ENCODE measurements at places on chromosomes 7 and 10.

DNA sequence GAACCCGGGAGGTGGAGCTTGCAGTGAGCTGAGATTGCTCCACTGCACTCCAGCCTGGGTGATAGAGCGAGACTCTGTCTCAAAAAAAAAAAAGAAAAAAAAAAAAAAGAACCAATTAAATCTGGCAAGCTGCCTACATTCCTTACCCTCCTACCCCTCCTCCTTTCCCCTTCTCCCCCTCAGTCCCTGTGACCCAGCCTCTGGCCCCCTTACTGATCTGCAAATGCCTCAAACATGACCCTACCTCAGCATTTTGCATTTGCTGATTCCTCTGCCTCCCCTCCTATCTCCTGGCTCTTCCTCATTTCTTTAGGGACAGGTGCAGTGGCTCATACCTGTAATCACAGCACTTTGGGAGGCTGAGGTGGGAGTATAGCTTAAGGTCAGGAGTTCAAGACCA is 19.3 kb downstream of the CDHR3 start:
- DNase-seq = no peak

- DNase-seq = no peak
These were observed 995 bp upstream of the PARD3 start for GRCh38 chr10:34816085-34816496.

- DNase-seq = no peak
These were observed 45.7 kb downstream of the COPG2 start for GRCh38 chr7:130622866-130623265.

DNA sequence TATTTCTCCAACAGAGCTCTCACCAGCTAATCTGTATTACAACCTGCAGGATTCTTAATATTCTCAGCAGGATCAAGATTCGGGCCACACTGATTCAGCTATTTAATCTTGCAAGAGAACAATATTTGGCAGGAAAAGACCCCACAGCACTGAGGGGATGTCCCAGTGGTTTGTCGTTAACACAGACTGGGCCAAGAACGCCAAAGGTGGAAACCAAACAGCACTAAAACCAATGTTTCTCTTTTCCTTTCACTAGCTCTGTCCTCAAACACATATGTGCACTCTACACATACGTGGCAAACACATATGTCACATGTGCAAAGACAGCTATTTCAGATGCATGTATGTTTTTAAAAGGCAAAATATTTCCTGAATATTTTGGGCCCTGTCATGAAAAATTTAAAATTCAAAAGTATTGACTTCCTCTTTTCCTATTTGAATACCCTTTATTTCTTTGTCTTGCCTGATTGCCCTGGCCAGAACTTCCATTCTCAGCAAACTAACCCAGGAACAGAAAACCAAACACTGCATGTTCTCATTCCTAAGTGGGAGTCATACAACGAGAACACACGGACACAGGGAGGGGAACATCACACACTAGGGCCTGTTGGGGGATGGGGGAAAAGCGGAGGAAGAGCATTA is 51.7 kb upstream of the NEBL start:
- DNase-seq = no peak

DNA sequence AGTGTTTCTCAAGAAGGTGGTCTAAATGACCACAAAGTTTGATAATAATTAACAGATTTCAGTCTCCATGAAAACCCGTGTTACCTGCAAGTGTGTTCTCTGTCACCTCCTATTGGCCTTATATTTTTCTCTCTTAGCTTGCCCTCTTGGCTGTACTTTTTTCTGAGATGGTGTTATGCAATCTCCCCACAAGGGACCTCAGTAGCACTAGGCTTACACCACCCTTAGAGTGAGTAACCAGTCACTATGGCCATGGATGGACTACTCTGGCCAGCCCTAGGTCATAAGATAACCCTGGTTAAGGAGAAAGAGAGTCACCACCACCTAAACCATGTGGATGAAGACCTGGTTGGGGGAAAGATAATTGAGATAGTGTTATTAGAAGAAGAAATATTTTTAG is 76.8 kb downstream of the NPSR1 start:
- no peak for DNase-seq

GRCh38 chr10:35554036-35554435 is 51.1 kb upstream of the GJD4 start:
- no peak for DNase-seq

DNA sequence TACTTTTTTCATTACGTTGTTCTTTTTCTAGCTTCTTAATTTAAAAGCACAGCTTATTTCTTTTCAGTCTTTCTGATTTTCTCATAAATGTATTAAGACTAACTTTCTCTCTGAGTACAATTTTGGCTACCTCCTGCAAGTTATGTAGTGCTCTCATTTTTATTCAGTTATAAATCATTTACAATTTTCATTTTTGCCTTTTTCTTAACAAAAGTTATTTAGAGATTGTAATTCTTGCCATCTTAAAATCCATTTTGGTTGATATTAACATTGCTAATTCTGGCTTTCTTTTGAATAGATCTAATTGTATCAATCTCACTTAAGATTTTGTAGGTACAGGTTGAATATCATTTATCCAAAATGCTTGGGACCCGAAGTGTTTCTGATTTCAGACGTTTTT is 97.2 kb upstream of the LRRC4 start:
- no peak for DNase-seq

GRCh38 chr7:8778459-8778858 is 345.1 kb downstream of the NXPH1 start:
- DNase-seq = no peak

DNA sequence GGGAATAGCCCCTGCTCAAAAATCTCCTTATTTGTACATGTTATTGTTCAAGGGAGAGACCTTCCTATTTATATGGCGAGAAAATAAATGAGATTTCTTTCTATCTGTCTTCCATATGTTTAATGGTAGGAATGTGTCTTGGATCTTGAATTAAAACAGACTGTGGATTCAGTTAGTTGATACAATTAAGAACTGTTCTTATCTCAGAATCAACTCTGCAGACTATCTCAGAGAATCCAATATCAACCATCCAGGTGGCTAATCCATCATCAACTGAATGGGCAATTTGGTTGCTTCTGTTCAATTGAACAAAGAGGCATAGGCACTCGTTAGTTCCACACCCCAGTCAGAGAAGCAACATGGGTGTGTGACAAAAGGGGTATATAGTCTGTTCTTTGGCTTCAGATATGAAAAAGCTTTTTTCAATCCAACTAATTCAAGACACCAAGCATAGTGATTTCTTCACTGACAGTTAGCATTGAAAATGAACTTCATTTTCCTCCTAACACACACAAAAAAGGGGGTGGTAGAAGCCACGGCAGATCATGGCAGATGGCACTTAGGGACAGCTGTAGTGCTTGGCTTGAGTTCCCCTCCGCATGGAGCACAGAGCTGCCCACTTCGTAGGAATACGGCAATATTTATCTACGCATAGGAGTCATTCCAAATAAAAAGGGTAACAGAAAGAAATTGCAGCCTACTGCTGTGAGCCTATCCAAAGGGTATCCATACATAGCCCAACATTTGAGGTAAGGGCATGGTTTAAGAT is 135.9 kb downstream of the KIAA1217 start:
- no peak for DNase-seq

- no peak for DNase-seq
These were observed 11.4 kb downstream of the ELN start for GRCh38 chr7:74039337-74039736.

GRCh38 chr10:96512524-96513304 is 1.0 kb downstream of the TLL2 start:
- DNase-seq = peak; percentile 64

- DNase-seq = no peak
These were observed 90.5 kb downstream of the VSTM2A start for GRCh38 chr7:54632696-54633095.
